Renal cortical epithelial cell (primary cell): ENCODE measurements at places on chromosomes 2 and 18.

GRCh38 chr2:118417406-118418120, 329.3 kb downstream of the INSIG2 start:
- DNase-seq: peak; percentile 78

DNA sequence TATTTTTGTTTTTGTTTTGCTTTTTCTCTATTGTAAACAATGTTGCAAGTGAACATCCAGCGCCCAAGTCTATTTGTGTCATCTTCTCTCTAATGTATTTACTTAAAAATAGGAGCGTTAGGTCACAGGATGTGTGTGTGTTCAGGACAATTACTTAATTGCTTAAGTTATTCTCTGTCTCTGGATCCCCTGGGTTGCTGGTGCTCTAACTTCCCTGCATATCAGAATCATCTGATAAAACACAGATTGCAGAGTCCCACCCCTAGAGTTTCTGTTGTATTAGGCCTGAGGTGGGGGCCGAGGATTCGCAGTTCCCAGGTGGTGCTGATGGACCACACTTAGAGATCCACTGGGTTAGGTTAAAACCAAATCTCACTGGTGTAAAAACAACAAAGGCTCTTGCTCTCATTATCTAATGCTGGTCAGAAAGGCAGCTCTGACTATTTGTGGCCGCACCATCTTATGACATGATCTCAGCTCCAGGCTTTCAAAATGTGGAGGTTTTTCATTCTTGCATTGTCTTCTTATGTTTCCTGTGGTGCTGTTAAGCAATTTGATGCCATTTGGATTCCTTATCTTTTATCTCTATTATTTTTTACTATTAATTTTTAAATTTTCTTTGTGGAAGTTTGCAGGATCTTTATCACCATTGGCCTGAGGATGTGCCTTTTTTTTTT, 87.7 kb downstream of the CLIP4 start:
- no peak for DNase-seq

DNA sequence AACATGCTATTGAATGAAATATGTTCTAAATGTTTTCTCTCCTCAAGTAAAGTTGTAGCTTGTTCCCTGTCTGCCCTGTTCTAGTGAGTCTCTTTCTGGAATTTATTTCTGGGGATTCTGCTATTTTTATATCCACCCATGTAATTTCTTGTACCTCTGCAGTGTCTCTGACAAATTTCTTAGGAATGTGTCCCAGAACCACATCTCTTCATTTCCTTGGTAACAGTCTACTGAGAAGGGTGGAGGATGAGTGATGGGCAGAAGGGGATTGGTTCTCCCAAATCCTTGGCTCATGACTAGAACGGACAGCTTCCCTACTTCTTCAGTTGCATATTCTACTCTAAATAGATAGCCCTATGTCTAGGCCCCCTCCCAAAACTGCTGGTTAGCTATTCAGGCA, 490.6 kb upstream of the LINC00305 start:
- DNase-seq: no peak

- DNase-seq: no peak
Measured at GRCh38 chr18:48265328-48265727, 143.9 kb downstream of the ZBTB7C start.

DNA sequence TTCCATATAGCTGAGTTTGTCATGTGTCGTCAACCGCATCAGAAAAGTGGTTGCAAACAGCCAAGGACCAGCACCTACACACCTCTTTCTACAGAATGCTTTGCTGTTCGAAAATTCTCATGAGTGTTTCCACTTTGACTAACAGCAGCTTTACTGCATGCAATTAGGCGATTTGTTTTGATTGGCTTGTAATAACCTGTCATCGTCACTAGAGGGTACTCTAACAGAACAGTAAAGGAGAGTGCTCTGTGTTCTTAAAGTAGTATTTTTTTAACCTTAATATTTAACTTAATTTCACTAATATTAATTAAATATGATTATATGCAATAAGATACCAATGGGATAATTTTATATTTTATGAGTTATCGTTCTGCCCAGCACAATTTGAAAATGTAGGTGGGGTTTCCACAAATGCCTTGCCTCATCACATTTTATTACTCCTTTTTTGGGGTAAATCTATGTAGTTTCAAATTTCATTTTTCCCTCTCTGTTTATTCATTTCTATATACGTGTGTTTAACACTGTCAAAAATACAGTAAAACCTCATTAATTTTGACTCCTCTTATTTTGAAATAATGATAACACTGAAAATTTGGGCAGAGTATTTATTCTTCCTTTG, 502.2 kb downstream of the NRXN1 start:
- DNase-seq: peak; percentile 58

GRCh38 chr2:144430722-144431391, 89.1 kb downstream of the ZEB2 start:
- peak; percentile 41 for DNase-seq

DNA sequence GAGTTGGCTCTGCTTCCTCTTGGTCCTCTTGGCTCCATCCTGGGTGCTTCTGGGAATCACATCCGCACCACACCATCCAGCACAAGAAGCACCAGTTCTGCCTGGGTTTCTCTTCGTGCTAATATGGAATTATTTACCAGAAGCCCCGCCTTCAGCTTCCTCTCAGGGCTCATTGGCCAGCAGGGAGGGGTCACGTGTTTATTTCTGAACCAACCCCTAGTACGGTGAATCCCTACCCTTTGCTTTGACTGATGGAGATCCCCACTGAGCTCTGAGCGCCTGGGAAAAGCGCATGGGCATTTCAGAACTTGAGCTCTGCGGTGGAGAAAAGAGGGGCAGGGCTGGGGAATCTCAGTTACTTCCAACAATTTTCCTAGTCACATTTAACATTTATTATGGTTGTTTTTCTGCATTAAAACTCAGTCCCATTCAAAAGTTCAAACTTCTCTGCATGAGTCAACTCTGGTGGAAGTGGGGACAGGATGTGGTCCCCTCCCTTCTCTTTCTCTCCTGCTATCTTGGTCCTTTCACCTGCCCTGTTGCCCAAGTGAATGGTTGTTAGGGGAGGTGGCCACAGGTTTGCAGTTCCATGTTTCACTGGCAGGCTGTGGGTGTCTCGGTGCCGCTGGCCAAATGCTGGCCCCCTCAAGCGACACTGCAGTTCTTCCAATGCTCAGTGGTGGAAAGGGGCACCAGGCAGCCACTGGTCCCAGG, 76.4 kb upstream of the TTC39C start:
- DNase-seq: no peak

- DNase-seq: no peak
Measured at GRCh38 chr2:96225016-96225533, 16.4 kb upstream of the STARD7 start.

GRCh38 chr2:235640377-235640776, 146.5 kb downstream of the AGAP1 start:
- no peak for DNase-seq

DNA sequence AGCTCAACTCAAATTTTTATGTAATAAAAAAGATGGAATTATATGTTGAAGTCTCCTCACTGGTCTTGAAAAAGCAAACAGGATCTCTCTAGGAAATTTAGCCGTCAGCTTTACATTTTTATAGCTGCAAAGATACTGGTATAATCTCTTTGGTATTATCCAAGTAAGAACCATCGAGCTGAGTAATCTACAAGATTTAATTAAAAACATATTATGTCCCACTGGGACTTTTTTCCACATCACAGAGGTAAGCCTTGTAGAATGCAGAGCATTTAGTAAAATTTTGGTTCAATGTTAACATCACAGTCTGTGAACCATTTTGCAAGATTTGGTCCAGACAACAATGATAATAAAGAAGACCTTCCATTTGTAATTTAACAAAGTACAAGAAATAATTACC, 162.6 kb upstream of the SLC39A10 start:
- DNase-seq: no peak

- no peak for DNase-seq
Measured at GRCh38 chr2:143150287-143150686, 21.1 kb downstream of the ARHGAP15 start.

DNA sequence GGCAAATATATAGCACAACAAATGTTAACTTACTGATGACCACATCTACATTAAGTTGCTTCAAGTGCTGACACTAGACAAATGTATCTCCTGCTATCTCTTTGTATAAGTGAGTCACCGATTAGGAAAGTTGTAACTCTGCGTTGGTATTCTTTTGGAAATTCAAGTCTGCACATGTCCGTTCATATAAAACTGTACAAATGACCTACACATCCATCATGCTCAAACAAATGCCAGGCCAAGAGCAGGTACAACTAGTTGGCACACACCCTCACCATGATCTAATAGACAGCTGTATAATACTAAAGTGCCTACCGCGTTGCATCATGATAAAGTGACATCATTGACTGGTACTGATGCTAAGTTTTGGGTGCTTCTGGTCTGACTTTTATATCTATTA, 141.1 kb downstream of the RBMS1 start:
- DNase-seq: no peak

DNA sequence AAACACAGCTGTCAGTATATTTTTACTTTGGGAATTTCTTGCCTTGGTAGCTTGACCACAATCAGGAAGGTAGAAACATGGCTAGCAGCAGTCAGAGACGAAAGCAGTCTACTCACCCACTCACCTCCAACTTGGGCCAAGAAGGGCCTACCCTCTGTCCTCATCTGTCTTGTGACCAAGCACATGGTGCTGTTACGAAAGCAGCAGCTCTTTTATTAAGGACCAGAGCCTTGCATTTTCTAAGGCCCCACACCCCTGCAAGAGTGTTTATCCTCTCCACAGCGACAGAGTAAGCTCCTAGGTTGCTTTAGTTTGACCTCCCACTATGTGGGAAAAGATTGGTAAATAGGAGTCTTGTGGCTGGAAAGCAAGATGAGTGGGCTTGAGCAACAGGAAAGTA, 31.3 kb upstream of the MSTN start:
- DNase-seq: peak; percentile 43

- DNase-seq: no peak
Measured at GRCh38 chr2:72145658-72146329, 1.9 kb downstream of the CYP26B1 start.

GRCh38 chr2:235199128-235199527, 247.3 kb downstream of the SH3BP4 start:
- DNase-seq: no peak

DNA sequence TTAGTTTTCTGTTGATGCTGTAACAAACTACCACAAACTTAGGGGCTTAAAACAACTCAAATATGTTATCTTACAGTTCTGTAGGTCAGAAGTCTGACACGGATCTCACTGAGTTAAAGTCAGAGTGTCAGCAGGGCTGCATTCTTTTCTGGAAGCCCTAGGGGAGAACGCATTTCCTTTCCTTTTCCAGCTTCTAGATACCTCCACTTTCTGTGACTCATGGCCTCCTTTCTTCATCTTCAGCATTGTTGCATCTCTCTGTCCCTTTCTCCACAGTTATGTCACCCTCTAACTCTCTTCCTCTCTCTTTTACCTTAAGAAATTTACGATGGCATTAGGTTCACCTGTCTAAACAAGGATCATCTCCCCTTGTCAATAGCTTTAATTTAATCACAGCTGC, 13.3 kb upstream of the PPP4R1 start:
- DNase-seq: peak; percentile 71

DNA sequence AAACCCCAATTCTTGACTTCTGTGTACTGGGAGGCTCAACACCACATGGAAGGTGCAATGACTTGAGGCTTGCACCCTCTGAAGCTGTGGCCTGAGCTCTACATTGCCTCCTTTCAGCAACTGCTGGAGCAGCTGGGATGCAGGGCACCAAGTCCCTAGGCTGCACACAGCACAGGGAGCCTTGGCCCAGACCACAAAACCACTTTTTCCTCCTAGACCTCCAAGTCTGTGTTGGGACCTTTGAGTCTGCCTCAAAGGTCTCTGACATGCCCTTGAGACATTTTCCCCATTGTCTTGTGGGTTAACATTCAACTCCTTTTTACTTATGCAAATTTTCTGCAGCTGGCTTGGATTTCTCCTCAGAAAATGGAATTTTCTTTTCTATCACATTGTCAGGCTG, 62.6 kb upstream of the KCNE4 start:
- DNase-seq: peak; percentile 23

DNA sequence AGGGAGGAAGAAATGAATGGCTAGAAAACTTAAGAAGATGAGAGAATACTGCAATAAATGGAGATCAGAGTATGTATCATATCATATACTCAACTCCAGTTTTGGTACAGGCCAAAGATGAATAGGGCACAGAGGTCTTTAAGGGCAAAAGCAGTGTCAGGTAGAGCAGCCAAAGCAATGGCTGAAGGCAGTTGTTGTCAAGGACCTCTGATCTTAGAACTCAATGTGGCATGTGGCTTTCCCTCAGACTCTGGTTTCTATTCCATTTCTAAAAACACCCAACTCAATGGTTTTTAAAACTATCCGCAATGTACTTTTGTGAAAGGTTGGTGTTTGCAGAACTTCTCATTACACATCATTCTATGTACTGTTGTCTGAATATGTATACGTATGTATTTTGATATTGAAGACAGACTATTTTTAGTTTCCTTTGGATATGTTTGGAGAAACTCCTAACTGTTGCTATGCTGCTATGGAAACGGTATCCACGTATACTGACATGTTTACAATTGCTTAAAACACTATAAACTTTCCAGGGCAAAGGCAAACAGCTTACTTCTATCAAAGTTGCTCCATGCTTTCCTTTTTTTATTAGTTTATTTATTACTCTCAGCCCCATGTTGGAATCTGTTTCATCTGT, 58.1 kb upstream of the PELI1 start:
- peak; percentile 67 for DNase-seq

GRCh38 chr2:61277756-61278155, 115.8 kb downstream of the C2orf74 start:
- DNase-seq: no peak

DNA sequence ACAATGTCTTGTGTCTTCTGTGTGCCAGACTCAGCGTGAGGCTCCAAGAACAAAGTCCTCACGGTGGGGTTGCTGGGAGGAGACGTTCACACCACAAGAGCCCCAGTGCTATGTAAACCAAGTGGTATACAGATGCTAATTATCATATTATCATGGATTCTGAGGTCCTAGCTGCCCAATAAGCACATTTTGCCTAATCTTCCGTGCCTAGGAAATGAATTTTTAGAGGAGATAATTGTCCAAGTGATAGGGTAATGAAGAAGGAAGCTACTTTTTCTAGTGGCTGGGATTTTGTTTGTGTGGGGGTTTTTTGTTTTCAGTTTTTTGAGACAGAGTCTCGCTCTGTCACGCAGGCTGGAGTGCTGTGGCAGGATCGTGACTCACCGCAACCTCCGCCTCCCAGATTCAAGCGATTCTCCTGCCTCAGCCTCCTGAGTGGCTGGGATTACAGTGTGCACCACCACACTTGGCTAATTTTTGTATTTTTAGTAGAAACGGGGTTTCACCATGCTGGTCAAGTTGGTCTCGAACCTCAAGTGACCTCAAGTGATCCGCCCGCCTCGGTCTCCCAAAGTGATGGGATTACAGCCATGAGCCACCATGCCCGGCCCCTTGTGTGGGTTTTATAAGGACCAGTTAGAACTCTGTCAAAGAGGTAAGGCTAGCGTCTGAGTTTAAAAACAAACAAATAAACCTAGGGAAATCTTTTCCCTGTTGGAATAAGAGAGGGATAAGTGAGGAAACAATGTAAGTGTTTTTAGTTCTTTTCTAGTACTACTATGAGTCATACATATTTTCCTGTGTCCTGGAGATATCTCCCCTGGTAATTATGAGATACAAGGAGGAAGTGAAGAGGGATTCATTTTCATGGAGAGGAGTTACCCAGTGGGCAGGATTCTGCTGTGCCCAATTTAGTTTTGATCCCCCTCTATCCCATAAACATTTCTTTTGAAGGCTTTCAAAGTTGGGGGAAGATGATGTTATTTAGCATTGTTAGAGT, 9.5 kb upstream of the SMAD7 start:
- DNase-seq: peak; percentile 72
